Activated CD4-positive, alpha-beta memory T cell treated with anti-CD3 and anti-CD28 coated beads, Interleukin-2, amount 10 ng/mL, durations not matched to agents 7 days and 5 days (primary cell): ENCODE measurements at places on chromosomes 5 and 9.
A peak's percentile ranks its signal among the peaks of the same experiment; 100 is the strongest.

DNA sequence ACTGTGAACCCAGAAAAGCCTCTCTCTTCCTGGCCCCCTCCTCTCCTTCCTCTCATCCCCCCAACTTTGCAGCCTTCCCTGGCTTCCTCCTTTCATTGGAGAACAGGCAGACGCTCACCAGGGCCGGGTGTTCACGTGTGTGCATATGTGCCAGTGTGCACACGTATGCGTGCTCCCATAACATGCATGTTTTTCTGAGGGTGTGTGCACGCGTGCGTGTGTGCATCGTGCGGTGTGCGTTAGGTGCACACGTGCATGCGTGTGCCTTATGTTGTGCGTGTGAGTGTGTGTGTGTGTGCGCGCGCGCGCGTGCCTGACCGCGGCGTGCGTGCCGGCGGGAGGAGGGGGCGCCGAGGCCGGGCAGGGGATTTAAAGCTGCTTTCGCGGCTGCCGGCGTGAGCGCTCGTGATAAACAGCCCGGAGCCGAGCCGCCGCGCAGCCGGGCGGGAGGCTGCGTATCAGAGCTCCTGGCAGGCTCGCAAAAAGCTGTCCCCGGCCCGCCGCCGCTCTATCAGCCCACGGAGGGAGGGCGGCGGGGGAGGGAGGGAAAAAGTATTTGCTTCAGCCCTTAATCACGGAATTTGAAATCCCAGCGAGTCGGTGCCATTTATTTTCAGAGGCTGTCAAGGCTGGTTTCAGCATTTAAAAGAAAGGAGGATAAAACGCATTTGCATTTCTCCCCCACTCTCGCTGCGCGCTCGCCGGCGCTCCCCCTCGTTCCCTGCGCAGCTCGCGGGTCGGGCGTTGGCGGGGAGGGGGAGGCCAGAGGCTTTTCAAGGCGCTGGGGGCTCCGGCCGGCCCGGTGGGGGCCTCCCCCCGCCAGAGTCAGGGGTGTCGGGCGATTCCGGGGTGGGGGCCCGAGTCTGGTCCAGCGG lies 183.9 kb downstream of the C9orf50 start:
- peaks cover 64% of the 10 kb centered on the region for H3K27me3 ChIP-seq
- DNase-seq, result no peak
- no peaks in the 10 kb centered on the region for H3K36me3 ChIP-seq
- H3K4me3 ChIP-seq, result peak overlapping the region; percentile 33
- no peak overlapping the region for H3K27ac ChIP-seq
- H3K4me1 ChIP-seq, result peaks cover 22% of the 10 kb centered on the region

DNA sequence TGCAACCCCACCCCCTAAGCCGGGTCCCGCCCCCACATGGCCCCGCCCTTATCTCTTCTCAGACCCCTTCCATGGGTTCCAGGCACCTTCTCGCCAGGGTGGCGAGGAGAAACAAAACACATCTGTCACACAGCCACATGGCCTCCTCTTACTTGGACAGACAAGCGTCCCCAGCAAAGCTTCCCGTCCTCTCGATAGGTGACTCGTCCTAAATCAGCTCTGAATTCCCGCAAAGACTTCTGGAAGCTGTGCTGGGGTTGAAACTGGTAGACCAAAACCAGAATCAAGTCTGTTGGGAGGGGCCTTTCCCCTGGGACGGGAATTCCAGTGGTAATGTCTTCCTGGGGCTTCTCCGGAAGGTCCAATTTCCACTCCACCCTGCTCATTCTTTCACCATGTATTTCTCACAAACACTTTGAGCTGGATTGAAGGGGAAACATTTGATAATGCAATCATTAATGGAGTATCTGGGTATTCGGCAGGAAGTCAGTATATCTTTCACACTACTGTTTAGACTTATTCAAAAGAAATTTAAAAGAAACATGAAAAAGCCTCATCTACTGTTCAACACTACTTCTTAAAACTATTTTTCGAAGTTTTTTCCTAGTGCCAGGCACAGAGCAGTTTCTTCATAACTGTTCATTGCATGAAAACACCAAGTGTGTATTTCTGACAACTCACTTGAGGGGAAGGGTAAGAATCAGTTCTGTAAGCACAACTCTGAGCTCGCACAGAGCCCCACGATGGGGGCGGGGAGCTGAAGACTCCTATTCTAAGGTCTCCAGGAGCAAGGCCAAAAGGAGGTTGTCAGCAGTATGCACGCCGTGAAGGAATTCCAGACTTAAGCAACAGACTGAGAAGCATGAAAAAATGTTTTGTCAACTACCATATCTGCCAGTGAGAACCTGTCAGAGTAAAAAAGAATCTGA lies 644 bp upstream of the CTNNAL1 start:
- H3K4me3 ChIP-seq, result peak overlapping the region; percentile 79
- peaks cover 2% of the 10 kb centered on the region for H3K27me3 ChIP-seq

GRCh38 chr5:65722575-65723403 lies 784 bp downstream of the NLN start:
- peak overlapping the region; percentile 81 for H3K4me3 ChIP-seq
- H3K27me3 ChIP-seq, result no peaks in the 10 kb centered on the region
- peaks cover 40% of the 10 kb centered on the region for H3K4me1 ChIP-seq
- DNase-seq, result no peak
- H3K36me3 ChIP-seq, result peaks cover 7% of the 10 kb centered on the region
- peak overlapping the region; percentile 74 for H3K27ac ChIP-seq

DNA sequence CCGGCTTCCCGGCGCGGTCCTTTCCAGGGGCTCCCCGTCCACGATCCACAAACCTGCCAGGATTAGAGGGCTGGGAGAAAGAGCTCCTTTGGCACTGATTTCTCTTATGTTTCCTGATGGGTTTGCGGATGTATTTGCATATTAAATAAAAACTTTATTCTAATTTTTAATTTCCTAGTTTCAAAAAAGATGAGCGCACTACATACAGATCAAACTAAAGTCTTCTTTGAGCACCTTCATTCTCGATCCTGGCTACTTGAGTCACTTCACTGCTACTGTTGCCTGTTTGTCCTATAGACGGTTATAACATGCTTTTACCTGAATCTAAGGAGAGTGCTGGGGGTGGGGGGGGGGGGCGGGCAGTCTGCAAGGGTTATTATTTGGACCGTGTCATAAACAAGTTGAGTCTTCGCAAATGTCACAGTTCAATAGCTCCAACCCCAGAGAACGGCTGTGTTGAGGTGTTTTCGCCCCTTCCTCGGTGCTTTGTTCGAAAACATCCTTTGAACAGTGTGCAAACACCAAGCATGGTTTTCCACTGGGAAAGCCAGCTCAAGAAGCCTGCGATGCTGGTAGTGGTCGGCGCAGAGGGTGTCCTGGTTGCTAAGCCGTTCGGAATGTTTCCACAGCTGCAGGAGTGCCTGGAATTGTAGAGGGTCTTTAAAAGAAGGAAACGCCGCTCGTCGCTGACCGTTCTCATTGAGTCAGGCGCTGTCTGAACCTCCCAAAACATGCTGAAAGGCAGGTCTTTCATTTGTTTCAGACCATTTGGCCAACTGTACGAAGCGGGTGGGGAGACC lies 1.1 kb upstream of the STK10 start:
- no peak overlapping the region for H3K27ac ChIP-seq
- H3K27me3 ChIP-seq, result peaks cover 5% of the 10 kb centered on the region
- H3K36me3 ChIP-seq, result peaks cover 35% of the 10 kb centered on the region
- H3K4me3 ChIP-seq, result no peak overlapping the region
- H3K4me1 ChIP-seq, result peaks cover 16% of the 10 kb centered on the region

DNA sequence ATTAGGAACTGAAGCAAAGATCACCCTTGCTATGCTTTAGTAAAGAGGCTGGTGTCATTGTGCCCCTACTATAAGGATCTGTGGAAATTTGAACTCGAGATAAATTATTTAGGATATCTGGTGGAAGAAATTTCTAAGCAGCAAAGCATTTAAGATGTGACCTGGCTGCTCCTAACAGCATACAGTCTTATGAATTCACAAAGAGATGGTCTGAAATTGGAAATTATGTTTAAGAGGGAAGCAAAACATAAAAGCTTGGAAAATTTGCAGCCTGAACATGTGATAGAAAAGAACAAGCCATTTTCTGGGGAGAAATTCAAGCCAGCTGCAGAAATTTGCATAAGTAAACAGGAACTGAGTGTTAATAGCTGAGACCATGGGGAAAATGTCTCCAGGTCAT lies 223.7 kb downstream of the FBXO4 start:
- no peak for DNase-seq
- H3K4me1 ChIP-seq, result no peaks in the 10 kb centered on the region
- H3K4me3 ChIP-seq, result no peak overlapping the region
- no peaks in the 10 kb centered on the region for H3K27me3 ChIP-seq
- no peak overlapping the region for H3K27ac ChIP-seq

GRCh38 chr9:134648701-134649530 lies 7.3 kb downstream of the COL5A1 start:
- H3K4me3 ChIP-seq, result no peak overlapping the region
- H3K27me3 ChIP-seq, result no peaks in the 10 kb centered on the region
- H3K36me3 ChIP-seq, result no peaks in the 10 kb centered on the region
- no peak for DNase-seq

DNA sequence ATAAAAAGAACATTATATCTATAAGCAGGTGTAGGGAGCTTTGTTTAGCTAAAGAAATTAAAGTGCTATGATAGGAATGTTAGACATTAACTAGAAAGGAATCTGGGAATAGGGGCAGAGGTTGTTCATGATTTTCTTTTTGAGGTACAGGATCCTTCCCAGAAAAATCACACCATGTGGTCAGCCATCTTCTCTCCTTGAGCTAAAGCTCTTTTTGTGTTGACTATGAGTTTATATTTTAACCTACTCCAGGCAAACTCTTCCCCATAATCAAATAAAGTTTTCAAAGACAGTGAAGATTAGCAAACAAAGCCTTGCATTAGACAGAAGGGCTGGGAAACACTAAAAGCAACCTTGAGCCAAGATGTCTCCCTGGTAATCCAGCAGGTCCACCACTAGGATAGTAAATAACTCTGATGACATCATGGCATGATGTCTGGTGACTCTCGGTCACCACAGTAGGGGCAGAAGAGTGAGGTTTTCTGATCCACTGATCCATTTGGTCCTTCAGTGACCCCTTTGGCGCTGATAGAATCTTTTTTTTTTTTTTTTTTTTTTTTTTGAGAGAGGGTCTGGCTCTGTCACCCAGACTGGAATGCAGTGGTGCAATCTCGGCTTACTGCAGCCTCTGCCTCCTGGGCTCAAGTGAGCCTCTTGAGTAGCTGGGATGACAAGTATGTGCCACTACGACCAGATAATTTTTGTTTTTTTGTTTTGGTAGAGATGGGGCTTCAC lies 30.6 kb upstream of the IL6ST start:
- H3K36me3 ChIP-seq, result no peaks in the 10 kb centered on the region
- H3K27ac ChIP-seq, result no peak overlapping the region
- peaks cover 14% of the 10 kb centered on the region for H3K4me1 ChIP-seq
- no peak overlapping the region for H3K4me3 ChIP-seq
- no peak for DNase-seq

DNA sequence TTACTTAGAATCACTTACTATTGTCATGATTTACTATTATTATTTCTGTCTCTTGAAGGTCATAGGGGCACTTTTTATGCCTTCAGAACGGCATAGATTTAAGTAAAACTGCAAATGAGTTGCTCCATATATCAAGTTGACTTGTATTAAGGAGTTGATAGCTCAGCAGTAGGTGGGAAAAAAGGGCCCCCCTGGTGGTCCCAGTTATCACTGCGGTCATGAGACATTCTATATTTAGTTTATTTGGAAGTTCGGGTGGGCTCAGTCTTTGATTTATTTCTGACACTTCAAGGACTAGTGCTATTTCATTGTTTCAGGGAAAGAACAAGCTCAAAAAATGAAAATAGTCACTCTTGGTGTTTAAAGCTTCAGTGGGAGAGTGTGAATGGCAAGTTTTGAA lies 159.3 kb downstream of the SLC24A2 start:
- no peak overlapping the region for H3K4me3 ChIP-seq
- H3K4me1 ChIP-seq, result no peaks in the 10 kb centered on the region
- peaks cover 8% of the 10 kb centered on the region for H3K27me3 ChIP-seq
- no peaks in the 10 kb centered on the region for H3K36me3 ChIP-seq
- no peak overlapping the region for H3K27ac ChIP-seq

GRCh38 chr9:132729235-132729890 lies 59.1 kb downstream of the GTF3C4 start:
- H3K4me1 ChIP-seq, result no peaks in the 10 kb centered on the region
- H3K27me3 ChIP-seq, result peaks cover 21% of the 10 kb centered on the region
- H3K27ac ChIP-seq, result no peak overlapping the region
- no peaks in the 10 kb centered on the region for H3K36me3 ChIP-seq
- H3K4me3 ChIP-seq, result no peak overlapping the region

DNA sequence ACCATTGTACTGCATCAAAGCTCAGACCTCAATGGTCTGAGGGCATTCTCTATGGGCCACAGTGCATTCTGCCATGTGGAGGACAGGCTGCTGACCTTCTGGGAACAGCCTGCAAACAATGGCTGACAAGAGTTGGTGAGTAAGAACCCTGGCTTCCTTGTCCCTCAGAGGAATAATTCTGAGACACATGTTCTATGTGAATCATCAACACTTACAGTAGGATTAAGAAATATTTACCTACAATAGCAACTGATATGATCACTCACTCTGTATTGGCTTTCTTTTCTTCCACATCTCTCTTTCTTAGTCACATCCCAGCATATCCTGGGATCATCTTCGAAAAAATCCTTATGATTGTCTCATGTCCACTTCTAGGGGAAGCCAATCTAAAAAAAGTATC lies 306.5 kb upstream of the ITGA1 start:
- peaks cover 7% of the 10 kb centered on the region for H3K27me3 ChIP-seq
- no peak for DNase-seq
- H3K4me3 ChIP-seq, result no peak overlapping the region

GRCh38 chr5:60178101-60178500 lies 284.6 kb upstream of the PDE4D start:
- H3K27me3 ChIP-seq, result no peaks in the 10 kb centered on the region
- no peaks in the 10 kb centered on the region for H3K36me3 ChIP-seq
- no peaks in the 10 kb centered on the region for H3K4me1 ChIP-seq
- H3K27ac ChIP-seq, result no peak overlapping the region
- H3K4me3 ChIP-seq, result no peak overlapping the region

DNA sequence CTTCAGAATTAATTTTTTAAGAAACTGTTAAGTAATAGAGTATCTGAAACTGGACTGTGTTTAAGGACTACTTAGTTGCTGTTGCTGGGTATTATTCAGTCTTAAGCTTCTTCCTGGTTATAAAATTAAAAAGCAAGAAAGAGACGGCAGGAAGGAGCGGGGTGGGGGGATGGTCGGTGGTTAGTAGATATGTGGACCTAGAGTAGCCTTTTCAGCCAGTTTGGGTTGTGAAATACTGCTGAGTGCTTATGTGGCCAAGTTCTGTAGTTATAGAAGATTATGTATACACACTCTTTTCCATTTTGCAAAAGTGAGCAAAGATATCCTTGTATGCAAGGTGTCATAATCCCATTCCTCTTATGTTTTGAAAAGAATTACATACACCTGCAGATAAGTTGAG lies 28.5 kb downstream of the TRIO start:
- H3K27me3 ChIP-seq, result peaks cover 15% of the 10 kb centered on the region
- no peak overlapping the region for H3K27ac ChIP-seq
- no peaks in the 10 kb centered on the region for H3K36me3 ChIP-seq
- H3K4me1 ChIP-seq, result peaks cover 4% of the 10 kb centered on the region

- H3K36me3 ChIP-seq, result no peaks in the 10 kb centered on the region
- no peaks in the 10 kb centered on the region for H3K27me3 ChIP-seq
- H3K4me3 ChIP-seq, result no peak overlapping the region
- no peaks in the 10 kb centered on the region for H3K4me1 ChIP-seq
Measured at GRCh38 chr5:23372177-23372576, 135.2 kb upstream of the PRDM9 start.

- H3K36me3 ChIP-seq, result no peaks in the 10 kb centered on the region
- H3K27me3 ChIP-seq, result no peaks in the 10 kb centered on the region
- H3K4me1 ChIP-seq, result no peaks in the 10 kb centered on the region
- no peak overlapping the region for H3K27ac ChIP-seq
Measured at GRCh38 chr9:27653246-27653645, 80.0 kb upstream of the C9orf72 start.
